ENCODE measurements at places on chromosomes 3 and 15. TPM values are rescaled to one million over a fixed set of nuclear protein-coding genes. Genes with fewer than 3 reads are reported as not detected.

Gene ISG20
- 27.8 TPM for total RNA-seq

Gene GPR15
- not detected for total RNA-seq

Gene RTP1
- not detected for total RNA-seq

Gene TICRR
- total RNA-seq = 3.9 TPM

Gene LRRC15
- total RNA-seq = not detected

Gene STRA6
- not detected for total RNA-seq
